Amygdala (tissue), 56 donors: ENCODE measurements at places on chromosomes 13 and 19.

- no peak for DNase-seq
These were observed 20.5 kb upstream of the FBXO27 start for GRCh38 chr19:39052846-39053245.

- no peak for DNase-seq
These were observed 17.7 kb downstream of the CRTC1 start for GRCh38 chr19:18701250-18701608.

- DNase-seq, result no peak
These were observed 166.4 kb upstream of the SOX1 start for GRCh38 chr13:111900390-111901131.

- no peak for DNase-seq
These were observed 36.3 kb downstream of the ZC3H13 start for GRCh38 chr13:46016216-46016615.

DNA sequence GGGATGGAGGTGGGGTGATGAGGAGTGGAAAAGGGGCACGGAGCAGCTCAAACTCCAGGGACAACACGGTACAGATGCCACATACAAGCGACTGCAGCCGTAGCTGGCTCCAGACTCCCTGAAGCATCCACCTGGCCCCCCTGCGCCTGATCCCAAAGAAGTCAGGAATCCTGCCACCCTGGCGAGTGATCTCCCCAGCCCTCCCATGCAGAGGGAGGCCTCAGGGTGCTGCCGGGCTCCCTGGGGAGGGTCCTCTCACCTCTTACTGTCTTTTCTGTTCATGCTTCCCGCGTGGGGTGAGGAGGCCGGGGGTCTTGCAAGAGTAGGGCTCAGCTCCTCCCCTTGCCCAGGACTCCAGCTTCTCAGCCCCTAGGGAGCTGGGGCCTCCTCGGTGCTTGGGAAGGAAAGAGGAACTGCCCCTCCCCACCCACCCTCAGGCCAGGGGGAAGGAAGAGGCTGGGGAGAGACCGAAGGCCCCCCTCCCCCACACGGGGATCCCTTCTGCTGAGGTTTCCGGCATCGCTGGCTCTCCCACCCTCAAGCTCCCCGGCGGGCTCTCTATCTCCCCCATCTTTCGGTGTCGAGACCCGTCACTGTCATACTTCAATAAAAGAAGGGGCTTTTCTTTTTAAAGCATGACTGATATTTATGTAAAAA is at the start of gene RASGRP4:
Gene RASGRP4, minus strand, starts transcription at position 410 of the 657 bp plus-strand sequence. Its CDS starts 128 bp downstream, at position 282.
- DNase-seq, result no peak
